ENCODE measurements at places on chromosomes 4 and X. TPM values are rescaled to one million over a fixed set of nuclear protein-coding genes. Genes with fewer than 3 reads are reported as not detected.

The GPRASP1 gene
- total RNA-seq, result 0.65 TPM

The RNF175 gene
- 0.06 TPM for total RNA-seq

The ELOVL6 gene
- 3.1 TPM for total RNA-seq

The TMEM31 gene
- total RNA-seq, result not detected

The TBC1D8B gene
- total RNA-seq, result 2.4 TPM

The CCKAR gene
- not detected for total RNA-seq

The CPE gene
- total RNA-seq, result 1.6 TPM

Measured in bladder microvascular endothelial cell (primary cell).